ENCODE measurements at places on chromosomes 12 and 14.

DNA sequence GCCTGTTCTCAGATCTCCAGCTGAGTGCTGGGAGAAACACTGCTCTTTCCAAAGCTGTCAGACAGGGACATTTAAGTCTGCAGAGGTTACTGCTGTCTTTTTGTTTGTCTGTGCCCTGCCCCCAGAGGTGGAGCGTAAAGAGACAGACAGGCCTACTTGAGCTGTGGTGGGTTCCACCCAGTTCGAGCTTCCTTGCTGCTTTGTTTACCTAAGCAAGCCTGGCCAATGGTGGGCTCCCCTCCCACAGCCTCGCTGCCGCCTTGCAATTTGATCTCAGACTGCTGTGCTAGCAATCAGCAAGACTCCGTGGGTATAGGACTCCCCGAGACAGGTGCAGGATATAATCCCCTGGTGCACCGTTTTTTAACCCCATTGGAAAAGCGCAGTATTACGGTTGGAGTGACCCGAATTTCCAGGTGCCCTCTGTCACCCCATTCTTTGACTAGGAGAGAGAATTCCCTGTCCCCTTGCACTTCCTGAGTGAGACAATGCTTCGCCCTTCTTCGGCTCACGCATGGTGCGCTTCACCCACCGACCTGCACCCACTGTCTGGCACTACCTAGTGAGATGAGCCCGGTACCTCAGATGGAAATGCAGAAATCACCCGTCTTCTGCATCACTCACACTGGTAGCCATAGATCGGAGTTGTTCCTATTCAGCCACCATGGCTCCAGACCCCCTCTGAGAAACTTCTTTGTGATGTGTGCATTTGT is 650.3 kb upstream of the ALG10B start:
- no peak for DNase-seq

DNA sequence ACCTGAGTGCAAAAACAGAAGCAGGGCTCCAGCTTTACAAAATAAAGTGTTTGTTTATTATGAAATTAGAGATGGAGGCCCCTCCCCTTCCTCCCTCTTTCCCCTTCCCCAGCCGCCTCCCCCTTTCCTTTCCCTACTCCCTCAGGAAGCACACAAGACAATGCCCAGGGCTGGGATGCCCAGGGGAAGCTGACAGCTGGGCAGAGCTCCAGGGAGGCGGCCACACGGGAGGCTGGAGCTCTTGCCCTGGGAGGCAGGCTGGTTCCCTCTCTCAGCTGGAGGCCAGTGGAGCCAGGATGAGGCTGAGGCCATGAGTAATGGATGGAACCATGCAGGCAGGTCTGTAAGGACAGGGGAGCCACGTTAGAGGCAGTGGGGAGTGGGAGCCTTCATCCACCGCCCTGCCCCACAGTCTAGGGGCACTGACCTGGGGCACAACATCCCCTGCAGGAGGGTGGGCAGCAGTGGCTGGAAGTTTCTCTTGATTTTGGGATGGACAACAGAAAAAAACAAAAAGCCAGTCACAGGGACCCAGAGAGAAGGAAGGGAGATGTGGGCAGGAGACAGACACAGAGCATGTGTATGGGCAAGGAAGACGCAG is 5.1 kb downstream of the PSMB11 start:
- DNase-seq = no peak

DNA sequence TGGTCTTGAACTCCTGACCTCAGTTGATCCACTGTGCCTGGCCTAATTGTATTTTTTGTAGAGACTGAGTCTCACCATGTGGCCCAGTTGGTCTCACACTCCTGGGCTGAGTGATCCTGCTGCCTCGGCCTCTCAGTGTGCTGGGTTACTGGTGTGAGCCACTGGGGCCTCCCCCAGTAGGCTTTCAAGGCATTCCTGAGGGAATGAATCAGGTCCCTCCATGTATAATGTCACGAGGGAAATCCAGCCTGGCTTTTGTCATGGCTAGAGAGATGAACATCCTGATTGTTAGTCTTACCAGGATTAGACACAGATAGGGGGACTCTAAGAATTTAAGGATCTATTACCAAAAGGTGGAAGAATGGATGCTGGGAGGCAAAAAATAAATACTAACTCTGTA is 51.9 kb downstream of the CPSF2 start:
- no peak for DNase-seq

- DNase-seq = no peak
These were observed 43.9 kb upstream of the RASSF8 start for GRCh38 chr12:25914551-25914950.

DNA sequence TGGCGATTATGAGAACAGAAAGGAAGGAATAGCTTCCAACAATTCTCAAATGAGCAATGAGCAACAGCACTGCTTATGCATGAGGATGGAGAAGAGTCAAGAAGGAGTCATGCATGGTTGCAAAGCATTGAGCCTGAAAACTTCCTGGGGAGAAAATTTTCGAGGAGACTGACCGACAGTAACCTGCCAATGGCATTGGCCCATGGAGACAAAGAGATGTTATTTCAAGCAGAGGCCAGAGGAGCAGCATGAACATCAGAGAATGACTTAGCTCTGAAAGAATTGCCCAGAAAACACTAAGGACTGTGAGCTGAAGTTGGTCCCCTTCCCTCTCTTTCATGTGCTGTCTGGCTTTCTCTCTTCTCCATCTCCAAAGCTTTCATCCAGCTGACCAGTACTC is 343.4 kb downstream of the ADAMTS20 start:
- no peak for DNase-seq

GRCh38 chr12:47734725-47735480 is 9.6 kb upstream of the ENDOU start:
- no peak for DNase-seq

GRCh38 chr12:81520064-81520945 is 238.8 kb downstream of the PPFIA2 start:
- DNase-seq = no peak

DNA sequence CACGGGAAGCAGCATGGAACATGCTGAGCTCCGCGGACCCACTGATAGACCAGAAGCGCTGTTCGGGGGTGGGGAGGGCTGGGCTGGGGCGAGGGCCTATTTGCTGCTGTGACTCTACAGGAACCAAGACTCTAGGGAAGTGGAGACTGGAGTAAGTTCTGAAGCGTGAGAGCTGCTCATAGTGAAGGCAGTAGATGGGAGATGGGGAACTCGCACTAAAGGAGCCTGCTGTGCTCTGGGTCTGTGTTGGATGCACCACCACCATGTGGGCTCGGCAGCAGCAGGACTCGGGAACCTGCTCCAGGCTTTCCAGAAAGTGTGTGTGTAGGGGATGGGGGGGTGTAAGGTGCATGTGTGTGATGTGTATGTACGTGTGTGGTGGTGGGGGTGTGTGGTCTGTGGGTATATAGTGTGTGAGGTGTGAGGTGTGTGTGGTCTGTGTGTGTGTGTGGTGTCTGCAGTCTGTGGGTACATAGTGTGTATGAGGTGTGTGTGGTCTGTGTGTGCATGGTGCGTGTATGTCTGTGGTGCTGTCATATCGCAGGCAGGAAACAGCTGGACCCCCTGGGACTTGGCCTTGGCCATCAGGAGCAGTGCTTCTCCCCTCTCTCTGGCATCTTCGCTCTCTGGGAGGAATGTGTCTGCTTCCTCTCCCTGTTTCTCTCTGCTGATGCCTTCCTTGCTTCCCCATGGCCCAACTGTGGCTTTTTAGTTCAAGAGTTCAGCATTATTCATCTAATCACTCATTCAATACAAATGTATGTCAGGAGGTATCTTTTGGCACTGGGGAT is 378.9 kb downstream of the FUT8 start:
- DNase-seq = no peak

GRCh38 chr12:103422746-103423515 is 72.8 kb downstream of the C12orf42 start:
- DNase-seq = no peak

GRCh38 chr14:73784181-73784987 is 67.2 kb upstream of the PTGR2 start:
- DNase-seq = no peak

- DNase-seq = no peak
These were observed 223.5 kb downstream of the BTG1 start for GRCh38 chr12:91922139-91922538.

DNA sequence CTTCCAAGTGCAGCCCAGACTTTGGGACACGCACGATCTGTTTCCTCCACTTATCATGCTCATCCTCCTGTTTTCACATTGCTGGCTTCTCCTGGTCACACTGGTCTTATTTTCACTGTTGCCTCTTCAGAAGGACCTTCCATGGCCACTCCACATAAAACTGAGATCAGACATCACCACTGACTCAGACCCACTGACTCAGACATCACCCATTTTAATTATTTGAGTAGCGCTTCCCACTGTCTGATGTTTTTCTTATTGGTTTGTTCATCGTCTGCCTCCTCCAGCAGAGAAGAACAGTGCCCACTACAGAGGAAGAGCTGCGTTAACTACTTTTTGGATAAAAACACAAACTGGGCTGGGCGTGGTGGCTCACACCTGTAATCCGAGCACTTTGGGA is 270.5 kb upstream of the PWP1 start:
- DNase-seq = no peak

DNA sequence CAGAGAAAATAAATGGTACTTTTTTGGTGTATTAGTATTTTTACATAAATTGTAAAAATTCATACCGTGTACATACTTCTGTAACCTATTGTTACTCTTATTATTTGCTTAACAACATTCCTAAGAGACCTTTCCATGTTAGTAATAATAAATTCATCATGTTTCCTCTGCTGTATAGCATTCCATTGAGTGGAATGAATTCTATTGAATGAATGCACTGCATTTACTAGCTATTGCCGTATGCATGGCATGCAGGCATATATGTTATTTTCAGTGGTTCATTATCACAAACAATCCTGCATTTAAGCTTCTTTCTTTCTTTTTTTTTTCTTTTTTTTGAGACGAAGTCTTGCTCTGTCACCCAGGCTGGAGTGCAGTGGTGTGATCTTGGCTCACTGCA is 137.6 kb upstream of the TBX3 start:
- no peak for DNase-seq

- no peak for DNase-seq
These were observed 337.4 kb downstream of the NUAK1 start for GRCh38 chr12:105801351-105801750.

- no peak for DNase-seq
These were observed 187.9 kb upstream of the GRIN2B start for GRCh38 chr12:14169281-14169680.

- DNase-seq = no peak
These were observed 51.4 kb upstream of the TMX1 start for GRCh38 chr14:51188566-51189185.

DNA sequence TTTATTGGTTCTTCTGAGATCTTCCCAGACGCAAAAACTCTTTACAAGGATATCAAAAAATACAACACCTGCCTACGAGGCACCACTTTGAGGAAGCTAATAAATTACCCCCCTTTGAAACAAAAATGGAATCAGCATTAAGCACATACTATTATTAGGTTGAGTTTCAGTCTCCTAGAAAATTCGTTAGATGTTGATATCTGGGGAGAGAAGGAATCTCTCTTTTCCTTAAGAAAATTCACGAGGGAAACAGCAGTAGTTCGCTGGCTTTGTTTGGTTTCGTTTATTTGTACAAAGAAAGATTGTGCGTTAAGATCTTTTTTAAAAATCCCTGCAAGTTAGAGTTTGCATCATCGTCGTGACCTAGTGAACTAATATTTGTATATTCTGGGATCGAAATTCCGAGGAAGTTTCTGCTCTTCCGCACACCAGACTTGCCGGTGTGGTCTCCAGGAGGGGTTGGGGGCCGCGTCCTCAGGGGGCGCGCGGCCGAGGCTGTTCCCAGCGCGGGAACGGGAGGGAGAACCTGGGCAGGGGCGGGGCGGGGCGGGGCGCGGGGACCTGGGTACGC is 12.1 kb downstream of the NKX2-1 start:
- no peak for DNase-seq

- DNase-seq = no peak
These were observed 64.2 kb downstream of the CHGA start for GRCh38 chr14:92987148-92987570.

DNA sequence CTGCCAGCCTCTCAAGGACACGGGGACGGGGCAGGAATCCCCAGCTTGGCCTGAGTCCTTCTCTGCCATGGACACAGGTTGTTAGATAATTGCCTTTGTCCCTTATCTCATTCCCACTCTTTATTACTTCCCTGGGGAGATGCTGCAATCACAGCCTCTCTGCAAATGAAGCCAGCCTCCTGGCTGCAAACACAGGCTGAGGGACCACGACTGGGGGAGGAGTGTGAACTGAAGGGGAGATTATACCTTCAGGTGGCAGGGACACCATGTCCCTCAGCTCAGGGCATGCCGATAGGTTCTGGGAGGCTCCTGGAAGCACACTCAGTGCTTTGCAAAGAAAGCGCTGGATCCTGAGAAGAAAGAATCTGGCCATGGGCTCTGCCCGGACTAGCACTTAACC is 16.1 kb upstream of the CHGA start:
- DNase-seq = no peak

DNA sequence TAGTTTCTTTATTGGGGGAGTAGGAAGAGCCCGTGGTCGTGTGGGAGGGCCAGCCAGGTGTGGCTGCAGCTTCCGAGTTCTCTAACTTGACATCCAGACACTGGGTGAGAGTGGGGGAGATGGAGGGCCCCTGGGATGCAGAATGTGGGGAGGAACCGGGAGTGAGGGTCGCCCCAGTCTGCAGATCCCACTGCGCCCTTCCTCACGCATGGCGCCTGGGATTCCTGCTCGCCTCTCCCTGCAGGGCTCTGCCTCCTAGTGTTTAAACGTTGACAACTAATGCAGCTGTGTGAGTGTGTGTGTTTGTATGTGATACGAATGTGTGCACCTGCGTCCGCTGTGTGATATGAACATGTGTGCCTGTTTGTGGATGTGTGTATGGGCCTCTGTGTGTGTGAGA is 34.6 kb downstream of the FZD10 start:
- DNase-seq = no peak

DNA sequence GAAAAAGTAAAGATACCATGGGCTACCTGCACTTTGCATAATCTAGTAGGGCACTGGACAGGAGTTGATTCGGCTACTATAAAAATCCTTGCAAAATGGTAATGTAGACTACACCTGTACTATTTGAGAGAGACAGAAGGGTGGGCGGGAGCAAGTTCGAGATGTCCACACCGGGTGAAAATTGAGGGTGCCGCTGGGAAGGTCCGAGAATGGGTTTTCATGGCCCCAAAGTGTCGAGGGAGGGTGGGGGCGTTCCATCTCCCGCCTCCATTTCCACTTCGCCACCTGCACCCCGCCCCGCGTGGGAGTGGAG is 648 bp downstream of the SNX6 start:
- no peak for DNase-seq

GRCh38 chr14:48193893-48194292 is 518.5 kb upstream of the MDGA2 start:
- no peak for DNase-seq

GRCh38 chr14:23876160-23876750 is 77.3 kb upstream of the DHRS4 start:
- no peak for DNase-seq

- no peak for DNase-seq
These were observed 13.7 kb upstream of the CLEC4D start for GRCh38 chr12:8499616-8500015.

Measured in HFF-Myc (cell line).